ENCODE measurements at places on chromosomes 6 and 20.

- DNase-seq = no peak
Measured at GRCh38 chr6:131368198-131368911, 204.7 kb upstream of the ARG1 start.

- no peak for DNase-seq
Measured at GRCh38 chr20:56151834-56152233, 96.7 kb upstream of the MC3R start.

DNA sequence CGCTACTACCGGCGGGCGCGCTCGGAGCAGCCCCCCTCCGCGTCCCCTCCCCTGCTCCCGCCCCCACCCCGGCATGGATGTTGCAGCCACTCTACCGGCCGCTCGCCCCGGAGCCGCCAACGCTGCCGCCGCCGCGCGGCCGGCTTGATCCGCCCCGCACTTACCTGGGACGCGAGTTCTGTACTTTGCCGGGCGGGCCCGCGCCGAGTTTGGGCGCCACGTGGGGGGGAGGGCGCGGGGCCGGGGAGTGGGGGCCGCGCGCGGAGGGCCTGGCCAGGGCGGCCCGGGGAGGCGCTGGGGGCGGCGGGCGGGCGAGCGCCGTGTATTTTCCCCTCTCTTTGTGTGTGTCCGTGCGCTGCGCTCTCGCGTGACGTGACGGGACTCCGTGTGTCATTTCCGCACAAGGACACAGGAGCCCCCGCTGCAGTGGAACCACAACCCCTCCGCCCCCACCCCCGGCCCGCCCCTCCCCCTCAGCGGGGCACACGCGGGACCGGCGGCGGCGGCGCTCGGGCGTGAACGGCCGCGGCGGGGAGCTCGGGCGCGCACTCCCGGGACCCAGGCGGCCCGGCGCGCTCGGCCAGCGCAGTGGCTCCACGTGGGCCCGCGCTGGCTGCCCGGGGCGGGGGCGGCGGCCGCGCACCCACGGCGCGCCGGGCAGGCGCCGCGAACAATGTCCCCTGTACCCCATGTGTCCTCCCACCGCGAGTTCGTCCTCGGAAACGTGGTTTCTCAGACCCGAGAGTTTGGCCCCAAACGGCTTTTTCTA, at the start of gene BEND3:
TSS of gene BEND3 (minus strand) at position 590 of the 769 bp plus-strand sequence. CDS start 16,230 bp downstream, outside the sequence.
- no peak for DNase-seq

DNA sequence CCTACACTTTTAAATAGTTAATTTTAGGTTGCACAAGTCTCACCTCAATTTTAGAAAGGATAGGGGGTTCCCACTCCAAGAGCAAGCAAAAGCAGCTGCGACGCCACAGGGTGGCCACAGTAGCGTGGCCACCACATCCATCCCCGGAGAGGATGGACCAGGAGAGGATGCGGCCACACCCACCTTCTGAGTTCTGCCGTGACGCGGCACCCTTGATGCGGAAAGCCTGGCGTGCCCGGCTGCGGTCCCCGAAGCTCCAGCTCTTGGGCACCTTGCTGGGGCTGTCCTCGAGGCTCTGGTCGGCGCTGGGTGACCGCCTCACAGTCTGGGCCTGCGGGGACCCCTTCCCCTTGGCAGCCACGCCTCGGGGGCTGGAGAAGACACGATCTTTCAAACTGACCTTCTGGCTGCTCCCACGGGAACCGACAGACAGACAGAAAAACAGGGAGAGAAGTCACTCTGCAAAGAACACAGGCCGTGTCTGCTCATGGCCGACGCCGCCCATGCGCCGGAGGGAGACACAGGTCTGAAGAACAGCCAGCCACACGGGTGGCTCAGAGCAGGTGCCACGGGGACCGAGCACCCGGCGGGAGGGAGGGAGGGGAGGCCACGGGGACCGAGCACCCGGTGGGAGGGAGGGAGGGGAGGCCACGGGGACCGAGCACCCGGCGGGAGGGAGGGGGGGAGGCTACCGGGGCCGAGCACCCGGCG, 53.7 kb upstream of the CHRNA4 start:
- no peak for DNase-seq

DNA sequence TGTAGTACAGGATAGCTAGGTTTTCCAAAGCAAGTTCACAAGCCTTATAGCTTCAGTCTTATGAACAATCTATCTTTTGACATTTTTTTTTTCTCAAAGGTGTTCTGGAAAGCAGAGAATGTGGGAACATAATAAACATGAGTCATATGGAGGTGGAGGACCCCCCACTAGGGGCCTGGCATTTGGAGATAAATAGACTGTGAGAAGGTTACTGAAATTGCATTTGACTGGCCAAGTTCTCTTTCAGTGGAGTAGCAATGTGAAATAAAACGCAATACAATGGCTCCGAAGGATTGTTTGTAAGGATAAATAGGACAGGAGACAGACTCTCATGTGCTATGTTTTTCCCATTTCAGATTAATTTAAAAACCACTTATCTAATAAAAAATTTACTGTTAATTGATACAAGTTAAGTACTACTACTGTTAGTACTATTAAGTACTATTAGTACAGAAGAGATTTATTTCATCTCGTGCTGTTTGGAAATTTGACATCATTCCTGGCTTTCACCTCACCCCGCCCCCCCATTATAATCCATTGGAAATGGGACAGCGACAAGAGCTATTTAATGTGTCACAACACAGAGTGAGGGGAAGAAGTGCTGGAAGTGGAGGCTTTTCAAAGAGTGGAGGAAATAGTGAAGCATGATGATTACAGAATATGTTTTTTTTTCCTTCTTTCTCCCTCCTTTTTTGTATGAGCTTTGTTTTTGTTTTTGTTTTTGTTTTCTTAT, 122.6 kb upstream of the ID4 start:
- no peak for DNase-seq

DNA sequence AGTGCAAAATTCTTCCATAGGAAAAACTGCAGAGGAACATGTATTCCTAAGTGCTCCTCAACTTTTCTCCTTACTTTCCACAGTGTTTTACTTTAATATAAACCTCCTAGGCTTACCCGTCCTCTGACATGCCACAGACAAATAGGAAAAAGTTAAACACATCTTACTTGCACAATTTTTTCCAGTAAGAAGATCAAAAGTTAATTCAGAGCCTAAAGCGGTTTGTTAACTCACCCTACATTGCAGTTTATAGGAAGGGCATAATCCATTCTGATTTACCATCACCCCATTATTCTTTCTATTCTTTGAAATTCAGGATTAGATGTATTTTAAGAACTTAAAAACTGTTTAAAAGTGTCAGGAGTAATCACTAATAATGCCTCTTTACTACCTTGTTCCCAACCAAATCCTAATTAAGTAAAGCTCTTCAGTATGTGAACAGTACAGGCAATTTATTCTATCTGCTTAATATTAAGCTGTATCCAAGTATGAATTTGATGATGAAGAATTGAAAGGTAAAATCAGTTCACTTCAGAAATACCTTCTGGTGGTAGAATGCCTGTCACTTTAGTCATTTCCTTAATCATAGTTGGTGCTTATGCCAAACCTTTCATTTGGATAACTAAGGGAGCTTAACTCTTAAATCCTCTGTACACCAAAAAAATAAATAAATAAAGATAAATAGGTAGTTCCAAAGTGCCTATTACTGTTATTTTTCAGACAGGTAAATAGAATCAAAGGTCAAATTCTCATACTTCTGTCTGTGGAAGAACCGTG, 292.0 kb downstream of the ALDH8A1 start:
- no peak for DNase-seq

GRCh38 chr6:118881440-118882313, 12.3 kb upstream of the ASF1A start:
- DNase-seq = no peak

DNA sequence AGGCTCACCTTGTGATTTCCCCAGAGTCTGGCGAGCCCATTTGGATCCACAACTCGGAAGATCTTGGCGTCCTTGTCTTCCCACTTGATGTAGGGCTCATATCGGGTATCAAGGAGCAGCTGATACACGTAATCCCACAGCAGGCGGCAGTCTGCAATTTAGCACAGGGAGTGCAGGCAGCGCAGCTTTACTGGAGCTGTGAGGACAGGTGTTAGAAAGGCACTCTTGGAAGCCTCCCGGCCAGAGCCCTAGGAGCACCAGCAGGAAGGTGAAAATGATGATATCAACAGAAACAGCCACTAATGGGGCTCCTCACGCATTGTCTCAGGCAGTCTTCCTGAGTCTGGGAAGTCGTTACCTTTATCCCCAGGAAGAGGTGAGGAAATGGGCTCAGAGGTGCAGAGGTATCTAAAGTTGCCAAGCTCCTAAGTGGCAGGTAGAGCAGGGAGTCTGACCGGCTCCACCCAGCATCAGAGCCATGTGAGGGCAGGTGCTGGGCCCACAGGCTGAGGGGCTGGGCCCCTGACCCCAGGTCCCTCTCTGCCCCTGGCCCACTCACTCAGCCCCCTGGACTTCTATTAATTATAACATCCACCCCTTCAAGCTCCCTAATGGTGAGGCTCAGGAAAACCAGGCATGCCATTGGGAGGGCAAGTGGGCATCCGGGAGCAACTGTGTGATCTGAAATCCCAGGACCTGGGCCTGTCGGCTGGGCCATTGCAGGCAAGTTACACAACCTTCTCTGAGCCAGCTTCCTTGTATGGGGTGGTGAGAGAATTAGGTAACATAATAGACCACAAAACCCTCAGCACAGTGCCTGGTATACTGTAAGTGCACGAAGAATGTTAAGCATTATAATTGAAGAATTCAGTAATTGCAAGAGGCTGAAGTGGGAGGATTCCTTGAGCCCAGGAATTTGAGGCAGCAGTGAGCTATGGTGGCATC, 18.3 kb downstream of the ETV7 start:
- no peak for DNase-seq

DNA sequence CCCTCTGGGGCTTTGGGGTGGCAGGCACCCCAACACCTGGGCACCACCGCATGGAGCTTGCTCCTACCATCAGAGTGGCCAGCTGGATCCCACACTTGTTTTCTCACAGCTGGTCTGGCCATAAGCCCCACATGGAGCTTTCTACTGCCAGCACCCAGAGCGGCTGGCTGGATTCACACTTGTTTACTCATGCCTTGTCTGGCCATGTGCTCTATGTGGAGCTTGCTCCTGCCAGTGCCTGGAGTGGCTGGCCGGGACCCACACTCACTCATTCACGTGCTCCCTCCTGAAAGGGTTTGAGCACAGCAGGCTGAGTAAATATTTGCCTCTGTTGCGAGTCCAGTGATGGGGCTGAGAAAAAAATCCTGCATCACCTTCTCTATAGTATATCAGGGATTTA, 487.0 kb downstream of the CD109 start:
- DNase-seq = no peak

GRCh38 chr6:85473748-85474147, 23.9 kb downstream of the NT5E start:
- no peak for DNase-seq

GRCh38 chr6:13117570-13117969, 210.8 kb downstream of the TBC1D7 start:
- no peak for DNase-seq

DNA sequence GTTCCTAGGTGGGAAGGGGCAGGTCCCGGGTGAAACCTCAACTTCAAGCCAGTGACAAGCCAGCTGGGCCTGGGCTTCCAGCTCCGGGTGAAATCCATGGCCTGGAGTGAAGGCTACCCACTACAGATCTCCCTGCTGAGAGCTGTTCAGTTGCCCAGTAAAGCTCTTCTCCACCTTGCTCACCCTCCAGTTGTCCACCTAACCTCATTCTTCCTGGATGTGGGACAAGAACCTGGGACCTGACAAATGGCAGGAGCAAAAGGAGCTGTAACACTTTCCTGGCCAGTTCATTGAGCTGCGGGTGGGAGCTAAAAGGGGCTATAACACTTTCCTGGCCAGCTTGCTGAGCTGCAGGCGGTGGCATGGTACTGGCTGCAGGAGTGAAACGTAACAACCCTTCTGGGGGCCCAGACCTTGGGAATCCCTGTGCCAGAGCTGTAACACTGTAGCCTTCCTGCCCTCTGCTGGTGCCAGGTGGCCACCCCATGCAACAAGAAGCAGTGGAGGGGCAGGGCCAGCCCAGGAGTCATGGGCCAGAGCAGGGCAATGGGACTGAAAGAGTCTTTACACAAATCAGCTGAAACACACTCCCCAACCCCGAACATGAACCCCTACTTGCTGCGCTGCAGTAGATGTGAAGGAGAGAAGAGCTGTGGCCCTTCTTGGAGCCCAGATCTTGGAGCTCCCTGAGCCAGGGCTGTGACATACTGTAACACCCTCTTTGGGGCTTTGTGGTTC, 3.6 kb upstream of the HINT3 start:
- no peak for DNase-seq

DNA sequence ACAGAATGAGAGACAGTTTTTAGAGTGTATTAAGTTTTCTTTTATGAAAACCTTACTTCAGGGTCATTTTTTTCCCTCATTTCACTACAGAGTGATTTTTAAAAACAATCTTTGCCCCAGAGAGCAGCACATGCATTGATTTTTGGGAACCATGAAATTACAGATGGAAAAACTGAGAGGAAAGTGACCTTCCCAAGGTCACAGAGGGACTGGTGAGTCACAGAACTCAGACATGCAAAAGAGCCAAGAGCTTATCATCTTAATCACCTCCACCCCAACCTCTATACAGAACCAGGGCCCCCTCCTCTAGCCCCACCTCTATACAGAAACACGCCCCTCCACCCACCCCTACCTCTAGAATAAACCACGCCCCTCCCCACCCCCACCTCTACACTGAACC, 10.7 kb downstream of the PXMP4 start:
- DNase-seq = no peak

- no peak for DNase-seq
Measured at GRCh38 chr20:34473262-34473883, 42.8 kb upstream of the DYNLRB1 start.

- DNase-seq = no peak
Measured at GRCh38 chr6:70180183-70180900, 122.5 kb downstream of the COL9A1 start.

- DNase-seq = no peak
Measured at GRCh38 chr20:46276531-46276930, 31.8 kb downstream of the CDH22 start.

DNA sequence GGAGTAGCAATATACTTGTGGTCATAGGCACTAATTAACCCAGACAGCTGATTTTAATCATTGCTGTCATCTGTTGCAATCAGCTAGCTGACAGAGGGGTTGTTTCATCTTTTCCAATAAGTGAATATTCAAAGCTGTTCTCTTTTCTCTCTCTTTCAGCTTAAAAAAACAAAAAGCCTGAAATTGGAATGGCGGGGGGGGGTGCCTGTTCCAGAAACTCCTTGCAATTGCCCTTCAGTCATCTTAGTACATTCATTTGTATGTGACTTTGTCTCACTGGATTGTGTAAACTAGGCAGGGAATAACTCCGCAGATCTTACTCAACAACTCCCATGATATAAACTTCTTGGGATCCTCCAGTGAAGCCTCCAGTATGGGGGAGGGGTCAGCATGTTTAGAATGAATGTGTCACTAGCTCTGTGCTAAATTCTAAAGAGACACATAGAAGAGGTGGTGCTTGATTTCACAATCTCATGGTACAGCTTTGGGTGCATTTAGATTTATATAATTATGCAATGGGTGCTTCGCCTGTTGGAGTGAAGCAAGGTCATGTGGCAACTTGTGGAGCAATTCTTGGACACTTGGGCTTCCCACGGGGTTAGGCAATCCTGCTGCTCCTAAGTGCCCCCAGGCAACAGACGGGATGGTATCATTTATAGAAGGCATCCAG, 40.1 kb downstream of the SLC24A3 start:
- no peak for DNase-seq

GRCh38 chr6:31510007-31510406, 12.1 kb downstream of the MICB start:
- DNase-seq = no peak

- DNase-seq = no peak
Measured at GRCh38 chr6:125868678-125869395, 78.1 kb downstream of the NCOA7 start.

- DNase-seq = no peak
Measured at GRCh38 chr6:79964607-79965081, 17.3 kb upstream of the ELOVL4 start.

Measured in kidney capillary endothelial cell (primary cell).